Left renal pelvis (tissue), 4 donors: ENCODE measurements at places on chromosomes 1 and 21. TPM values are rescaled to one million over a fixed set of nuclear protein-coding genes. Genes with fewer than 3 reads are reported as not detected.

- DNase-seq = no peak
Measured at GRCh38 chr1:70504176-70504820, 93.2 kb downstream of the CTH start.

- DNase-seq = no peak
Measured at GRCh38 chr1:19606817-19607642, 37.1 kb upstream of the NBL1 start.

DNA sequence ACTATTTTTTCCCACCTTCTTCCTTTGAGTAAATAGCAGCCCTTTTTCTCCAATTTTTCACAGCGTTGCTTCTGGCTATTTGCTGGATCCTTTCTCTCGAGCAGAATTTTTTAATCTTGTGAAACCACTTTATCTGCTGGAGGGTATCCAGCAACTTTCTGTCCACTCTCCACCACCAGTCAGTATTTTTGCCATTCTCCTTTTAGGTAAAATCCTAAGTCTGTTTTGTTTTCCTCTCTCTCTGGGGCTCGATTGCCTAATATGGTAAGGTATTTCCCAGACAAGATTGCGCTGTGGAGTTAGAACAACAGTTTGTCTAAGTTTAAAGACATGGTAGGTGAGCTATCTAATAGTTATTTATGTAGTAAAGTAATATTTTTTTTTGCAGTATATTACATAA, 156.9 kb downstream of the PPP1R12B start:
- no peak for DNase-seq

FBLIM1 gene
- 25.5 TPM for polyA plus RNA-seq

DNA sequence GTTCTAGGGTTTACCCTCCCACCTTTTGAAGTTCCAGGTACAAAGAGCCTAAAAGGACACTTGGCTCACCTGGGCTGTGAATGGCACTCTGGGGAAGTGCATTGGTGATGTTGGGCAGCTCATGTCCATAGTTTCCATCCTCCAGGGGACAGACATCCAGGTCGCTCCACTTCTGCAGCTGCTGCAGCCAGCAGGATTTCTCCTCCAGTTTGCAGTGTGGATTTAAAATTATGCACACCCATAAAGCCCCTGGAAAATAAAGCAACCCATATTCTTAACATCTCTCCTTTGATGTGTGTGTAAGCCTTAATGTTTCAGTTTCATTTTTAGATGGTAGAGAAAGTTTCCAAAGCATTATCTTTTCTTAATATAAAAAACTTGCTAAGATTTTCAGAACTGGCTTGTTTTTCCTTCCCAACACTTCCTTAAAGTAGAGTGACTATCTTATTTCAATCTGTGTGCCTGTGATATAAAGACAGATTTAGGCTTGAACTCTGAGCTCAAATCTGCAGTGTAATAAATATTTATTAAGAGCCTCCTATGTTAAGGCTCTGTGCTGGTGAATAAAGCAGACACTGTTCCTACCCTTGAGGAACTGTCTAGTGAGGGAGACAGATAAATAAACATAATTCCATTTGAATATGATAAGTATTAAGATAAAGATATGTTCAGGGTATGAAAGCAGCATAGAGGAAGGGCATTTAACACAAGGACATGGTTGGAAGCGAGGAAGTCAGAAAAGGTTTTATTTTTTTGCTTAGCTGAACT, 39.1 kb downstream of the UROD start:
- no peak for DNase-seq

DNA sequence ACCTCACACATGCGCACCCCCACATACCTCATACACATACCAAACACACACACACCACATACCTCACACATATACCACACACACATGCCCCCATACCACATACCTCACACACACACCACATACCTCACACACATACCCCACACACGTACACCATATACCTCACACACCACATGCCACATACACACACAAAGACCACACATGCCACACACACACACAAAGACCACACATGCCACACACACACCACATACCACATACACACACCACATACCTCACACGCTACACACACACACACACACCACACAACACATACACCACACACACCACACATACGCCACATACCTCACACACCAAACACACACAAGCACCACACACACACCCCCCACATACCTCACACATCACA, 30.0 kb downstream of the HIVEP3 start:
- no peak for DNase-seq

GRCh38 chr1:112878321-112878720, 77.7 kb downstream of the SLC16A1 start:
- DNase-seq = no peak

DNA sequence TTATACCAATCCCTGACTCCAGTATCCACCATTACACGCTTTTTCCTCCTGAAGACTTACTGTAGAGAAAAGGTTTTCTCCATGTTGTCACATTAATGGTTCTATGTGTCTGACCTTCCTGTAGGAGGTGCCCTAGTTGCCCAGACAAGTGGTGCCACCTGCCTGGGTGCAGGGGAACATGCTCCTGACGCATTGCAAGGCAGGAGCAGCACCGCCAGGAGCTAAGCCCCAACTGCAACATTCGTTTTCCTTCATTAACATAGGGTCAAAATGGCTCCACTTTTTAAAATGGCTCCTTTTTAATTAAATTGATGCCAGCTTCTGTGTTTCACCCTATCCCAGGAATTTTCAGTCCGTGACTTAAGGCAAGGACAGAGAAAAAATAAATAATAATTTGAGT, 220.1 kb upstream of the SAMSN1 start:
- DNase-seq = no peak

GRCh38 chr1:228463559-228464455, 23.4 kb upstream of the RNF187 start:
- DNase-seq = no peak

- DNase-seq = no peak
Measured at GRCh38 chr1:187665483-187665882, 836.7 kb downstream of the PLA2G4A start.

DNA sequence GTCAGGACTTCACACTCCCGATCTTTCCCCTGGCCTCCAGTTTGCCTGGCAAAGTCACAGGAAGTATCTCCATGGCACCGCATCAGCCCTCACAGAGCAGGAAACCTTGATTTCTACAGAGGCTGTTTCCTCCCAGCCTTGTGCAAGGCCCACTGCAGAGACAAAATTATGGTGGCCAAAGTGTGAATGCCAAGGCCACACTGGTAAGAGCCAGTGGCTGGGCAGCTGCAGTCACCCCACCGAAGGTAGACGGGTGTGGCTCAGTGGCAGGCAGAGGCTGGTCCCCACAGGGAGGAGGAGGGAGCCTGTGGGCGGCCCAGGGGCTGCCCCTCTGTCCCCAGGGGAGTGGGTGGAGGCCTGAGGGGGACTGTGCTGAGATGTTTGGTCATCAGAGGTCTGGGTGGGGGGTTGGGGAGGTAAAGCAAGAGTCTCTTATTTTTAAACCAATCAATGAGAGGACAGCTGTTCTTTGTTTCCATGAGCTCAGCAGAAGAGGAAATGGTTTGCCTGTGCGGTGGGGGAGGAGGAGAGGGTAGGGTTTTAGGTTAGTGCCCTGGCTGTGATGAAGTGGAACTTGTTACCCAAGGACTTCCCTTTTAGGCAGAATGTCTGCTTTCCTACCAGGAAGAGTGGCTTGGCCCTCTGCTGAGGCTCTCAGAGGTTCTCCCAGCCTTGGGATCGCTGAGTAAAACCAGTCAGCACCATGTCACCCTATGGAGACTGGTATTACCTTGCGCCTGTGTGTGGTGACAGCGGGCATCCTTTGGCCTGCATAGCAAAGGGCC, 18.0 kb upstream of the BTG2 start:
- no peak for DNase-seq

HSPB7 gene
- 4.1 TPM for polyA plus RNA-seq
